ENCODE measurements at places on chromosomes 5 and 9. TPM values are rescaled to one million over a fixed set of nuclear protein-coding genes. Genes with fewer than 3 reads are reported as not detected.

The PCDHGA5 gene
- total RNA-seq, result 5.2 TPM

The SLC4A9 gene
- not detected for total RNA-seq

The IL7R gene
- 4.2 TPM for total RNA-seq

The SHC3 gene
- total RNA-seq, result 2.2 TPM

The P4HA2 gene
- 31.1 TPM for total RNA-seq

The ADGRD2 gene
- total RNA-seq, result not detected

The ZNF462 gene
- total RNA-seq, result 24.5 TPM

The ANKDD1B gene
- total RNA-seq, result not detected

The WHRN gene
- total RNA-seq, result 9.1 TPM

The TLE4 gene
- total RNA-seq, result 35.2 TPM

The NTRK2 gene
- 4.9 TPM for total RNA-seq

The C8G gene
- not detected for total RNA-seq

The CDH9 gene
- total RNA-seq, result 0.33 TPM

The CER1 gene
- not detected for total RNA-seq

The UBTD2 gene
- total RNA-seq, result 19.4 TPM

The TXNDC8 gene
- not detected for total RNA-seq

The PAXX gene
- total RNA-seq, result 28.8 TPM

The PCDHGA10 gene
- total RNA-seq, result 6.2 TPM

The IGFBPL1 gene
- total RNA-seq, result 0.78 TPM

The AHRR gene
- 1.3 TPM for total RNA-seq

The SLC36A2 gene
- not detected for total RNA-seq

The SLC6A3 gene
- not detected for total RNA-seq

The C5 gene
- 5.4 TPM for total RNA-seq

The CEP120 gene
- 24.1 TPM for total RNA-seq

The GCNT4 gene
- 4.6 TPM for total RNA-seq

The PCSK1 gene
- total RNA-seq, result 0.11 TPM

The RAD23B gene
- total RNA-seq, result 64.4 TPM

The PLCXD3 gene
- total RNA-seq, result 1.1 TPM

The CMBL gene
- total RNA-seq, result 3.8 TPM

The IL9 gene
- total RNA-seq, result not detected

The SHISAL2B gene
- total RNA-seq, result not detected

The NUTM2F gene
- not detected for total RNA-seq

The SOWAHA gene
- 0.17 TPM for total RNA-seq

The PGM5 gene
- total RNA-seq, result 573 TPM

The NR4A3 gene
- 17.4 TPM for total RNA-seq

The OR1J2 gene
- not detected for total RNA-seq

The CDKN2B-AS1 gene
- 0.86 TPM for total RNA-seq

The FST gene
- 2.9 TPM for total RNA-seq

The NR2F1 gene
- 17.4 TPM for total RNA-seq

The SLC27A6 gene
- total RNA-seq, result 56.5 TPM

The DNM1 gene
- total RNA-seq, result 27.0 TPM

The CAMK4 gene
- total RNA-seq, result 3.6 TPM

All from esophagus muscularis mucosa (tissue), 4 donors.